ENCODE measurements at places on chromosomes 13 and 19.

DNA sequence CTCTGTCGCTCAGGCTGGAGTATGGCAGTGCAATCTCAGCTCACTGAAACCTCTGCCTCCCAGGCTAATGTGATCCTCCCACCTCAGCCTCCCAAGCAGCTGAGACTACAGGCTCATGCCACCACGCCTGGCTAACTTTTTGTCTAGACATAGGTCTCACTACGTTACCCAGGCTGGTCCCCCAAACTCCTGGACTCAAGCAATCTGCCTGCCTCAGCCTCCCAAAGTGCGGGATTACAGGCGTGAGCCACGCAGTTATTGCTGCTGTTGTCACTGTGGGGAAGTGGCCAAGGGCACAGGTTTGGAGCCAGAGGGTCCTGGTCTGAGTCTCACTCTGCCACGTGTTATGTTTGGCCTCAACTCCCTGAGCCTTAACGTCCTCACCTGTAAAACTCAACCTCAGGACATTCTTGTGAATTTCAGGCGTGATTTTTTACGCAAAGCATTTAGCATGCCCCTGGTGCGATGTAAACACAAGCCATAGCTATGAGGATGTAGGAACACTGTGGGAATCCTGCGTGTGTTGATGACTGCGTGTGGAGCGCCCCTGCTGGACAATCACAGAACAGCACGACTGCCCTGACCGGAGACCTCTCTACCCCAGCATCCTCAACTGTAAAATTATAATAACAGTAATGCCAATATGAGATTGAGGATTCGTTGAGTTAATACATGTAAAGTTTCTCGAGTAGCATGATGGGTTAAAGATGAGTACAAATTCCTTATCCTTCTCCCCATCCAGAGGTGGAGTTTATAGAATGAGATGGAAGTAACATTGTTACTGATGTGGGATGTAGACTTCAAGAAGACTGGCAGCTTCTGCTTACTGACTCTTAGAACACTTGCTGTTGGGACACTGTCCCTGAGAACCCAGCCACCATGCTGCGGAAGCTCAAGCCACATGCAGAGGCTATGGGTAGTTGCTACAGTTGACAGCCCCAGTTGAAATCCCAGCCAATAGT lies 41.8 kb upstream of the PNMA8B start:
- DNase-seq, result no peak

DNA sequence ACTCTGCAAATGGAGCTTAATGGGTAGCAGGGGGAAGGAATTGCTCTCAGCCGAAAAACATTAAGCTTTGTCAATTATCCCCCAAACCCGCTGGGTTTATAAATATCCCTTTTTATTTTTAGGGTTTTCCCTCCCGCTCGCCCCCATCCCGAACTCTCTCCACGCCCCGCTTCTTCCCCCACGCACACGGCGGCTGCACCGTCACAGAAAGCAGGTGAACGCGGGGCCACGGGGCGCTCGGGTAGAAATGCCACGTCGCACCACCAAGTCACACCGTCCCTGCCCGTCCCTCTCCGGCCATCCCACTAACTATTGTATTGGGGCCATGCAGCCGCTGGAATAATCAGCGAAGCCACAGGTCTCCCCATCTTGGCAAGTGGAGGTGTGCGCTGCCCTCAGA lies 3.5 kb downstream of the PTPRS start:
- DNase-seq, result no peak

GRCh38 chr13:33193428-33193974 lies 92.1 kb downstream of the STARD13 start:
- no peak for DNase-seq

- no peak for DNase-seq
These were observed 185.7 kb upstream of the KL start for GRCh38 chr13:32830336-32831031.

- DNase-seq, result no peak
These were observed 25.0 kb upstream of the SMAD9 start for GRCh38 chr13:36945078-36945477.

GRCh38 chr19:29022599-29022998 lies 190.4 kb downstream of the UQCRFS1 start:
- no peak for DNase-seq

GRCh38 chr13:95118541-95119324 lies 182.5 kb downstream of the ABCC4 start:
- DNase-seq, result no peak

DNA sequence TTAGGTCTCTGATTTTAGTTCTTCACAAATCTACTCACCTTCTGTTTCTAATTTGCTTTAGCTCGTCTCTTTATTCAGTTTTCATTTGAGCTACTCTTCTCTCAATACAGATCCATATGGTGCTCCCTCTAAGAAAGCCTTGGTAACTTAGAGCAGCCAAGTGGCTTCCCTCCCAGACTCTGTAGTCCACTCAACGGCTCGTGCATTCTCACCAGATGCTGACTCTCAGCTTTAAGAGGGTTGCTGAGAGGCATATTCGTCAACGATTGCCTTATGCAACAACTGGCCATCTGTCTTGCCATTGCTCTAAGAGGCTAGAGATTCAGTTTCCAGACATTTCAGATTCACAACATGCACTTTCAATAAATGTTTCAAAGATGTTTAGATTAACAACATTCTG lies 785.8 kb upstream of the SLC10A2 start:
- DNase-seq, result peak; percentile 18

DNA sequence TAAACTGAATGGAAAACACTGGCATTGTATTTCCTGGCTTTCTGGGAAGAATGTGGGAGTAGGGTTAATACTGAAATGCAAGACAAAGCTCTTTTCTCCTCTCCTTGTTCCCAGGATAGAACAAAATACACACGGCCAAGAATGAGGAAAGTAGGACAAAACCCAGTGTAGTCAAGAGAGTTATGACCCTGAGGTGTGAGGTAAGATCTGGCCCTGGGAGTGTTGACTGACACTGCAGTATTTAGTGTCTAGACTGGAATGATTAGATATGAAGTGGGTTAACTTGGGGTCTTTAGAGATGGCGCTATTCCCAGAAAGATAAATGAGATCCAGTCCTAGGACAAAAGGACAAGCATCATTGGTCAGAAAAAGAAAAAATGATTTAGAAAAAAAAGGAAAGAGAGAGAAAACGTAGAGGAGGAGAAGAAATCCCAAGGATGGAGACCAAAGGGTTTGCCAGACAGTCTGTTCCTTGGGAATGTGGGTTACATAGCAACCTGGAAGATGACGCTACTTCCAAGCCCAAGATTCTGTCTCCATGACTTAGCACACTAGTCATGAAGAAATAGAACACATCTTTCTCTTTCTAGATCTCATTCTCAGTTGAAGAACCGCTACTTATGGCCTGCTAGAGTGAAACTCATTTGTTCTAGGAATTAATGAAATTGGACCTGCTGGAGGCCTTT lies 543.6 kb upstream of the GPC6 start:
- no peak for DNase-seq

DNA sequence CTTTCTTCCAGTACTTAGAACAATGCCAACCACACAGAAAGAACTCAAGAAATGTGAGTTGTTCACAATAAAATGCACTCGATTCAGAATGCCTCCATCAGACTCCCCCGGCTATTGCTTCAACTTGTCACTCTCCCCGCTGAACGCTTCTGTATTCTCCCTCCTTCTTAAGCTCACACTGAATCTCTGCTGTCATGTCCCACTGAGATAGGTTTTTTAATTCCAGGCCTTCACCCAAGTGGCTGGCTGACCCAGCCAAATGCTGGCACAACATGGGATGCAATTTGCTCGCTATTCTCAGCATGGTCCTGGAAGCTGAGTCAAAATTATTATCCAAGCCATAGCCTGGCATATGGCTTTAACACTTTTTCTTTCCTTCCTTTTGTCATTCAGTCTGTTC lies 76.8 kb upstream of the SERP2 start:
- no peak for DNase-seq

GRCh38 chr19:55464662-55465054 lies at the start of gene C19orf85:
Gene C19orf85 (minus strand): TSS chr19:55464751. CDS start chr19:55464554, 197 bp downstream.
- no peak for DNase-seq

GRCh38 chr13:48192411-48192935 lies 40.5 kb upstream of the ITM2B start:
- DNase-seq, result no peak

GRCh38 chr13:62931853-62932252 lies 1516.2 kb upstream of the PCDH20 start:
- peak; percentile 87 for DNase-seq

- DNase-seq, result no peak
These were observed 1.1 kb upstream of the LMTK3 start for GRCh38 chr19:48512504-48513288.

- no peak for DNase-seq
These were observed 48.2 kb upstream of the GPI start for GRCh38 chr19:34316741-34317301.

- no peak for DNase-seq
These were observed 18.6 kb downstream of the ZNF233 start for GRCh38 chr19:44278181-44278690.

DNA sequence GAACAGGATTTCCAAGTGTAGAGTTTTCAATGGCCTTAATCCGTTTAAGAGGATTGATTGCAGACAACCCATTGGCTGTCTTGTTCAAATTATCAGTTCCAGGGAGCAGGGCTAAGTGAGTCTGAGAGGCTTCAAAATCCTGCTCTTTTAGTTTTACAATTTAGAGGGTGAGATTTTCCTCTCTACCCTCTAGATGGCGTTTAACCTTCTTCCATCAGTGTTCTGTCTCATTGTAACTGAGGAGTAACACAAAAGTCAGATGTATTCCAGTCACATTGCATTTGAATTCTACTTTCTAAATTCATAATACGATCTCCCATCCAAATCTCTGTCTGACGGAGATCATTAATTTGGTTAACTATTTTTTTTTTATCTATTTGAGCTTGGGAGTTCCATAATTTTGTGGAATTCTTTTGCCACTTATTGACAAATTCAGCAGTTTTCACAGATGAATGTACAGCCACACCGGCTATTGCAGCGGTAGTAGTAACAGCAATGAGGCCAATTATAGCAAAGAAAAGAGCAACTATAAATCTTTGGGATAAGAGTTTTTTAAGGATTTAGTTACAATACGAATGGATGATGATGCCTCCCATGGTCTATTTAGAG lies 7.8 kb upstream of the C19orf84 start:
- DNase-seq, result peak; percentile 9

DNA sequence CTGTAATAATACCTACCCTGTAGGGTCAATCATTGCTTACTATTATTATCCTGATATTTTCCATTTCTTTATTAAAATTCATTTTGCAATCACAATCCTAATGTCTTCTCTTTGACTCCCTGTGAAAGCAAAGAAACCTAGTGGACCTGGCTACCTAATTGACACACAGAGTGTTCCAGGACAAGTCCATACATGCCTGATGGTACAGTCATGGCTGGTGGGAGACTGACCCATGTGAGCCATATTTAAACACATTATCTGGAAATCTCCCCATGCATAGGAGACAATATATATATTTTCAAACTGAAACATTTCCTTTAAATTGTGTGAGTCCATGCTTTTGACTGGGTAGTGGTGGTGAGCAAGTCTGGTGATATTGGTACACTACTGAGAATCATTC lies 230.6 kb upstream of the DACH1 start:
- DNase-seq, result no peak

All from fibroblast of skin of abdomen (primary cell).